Cardiac septum (tissue), 1 donor: ENCODE measurements at places on chromosomes 12 and 14. TPM values are rescaled to one million over a fixed set of nuclear protein-coding genes. Genes with fewer than 3 reads are reported as not detected.

The PRPH gene
- total RNA-seq: 0.38 TPM

The NOVA1 gene
- 4.4 TPM for total RNA-seq

GRCh38 chr12:3127832-3128231 is 50.7 kb downstream of the TSPAN9 start:
- DNase-seq: no peak

- no peak for DNase-seq
These were observed 81.9 kb downstream of the E2F7 start for GRCh38 chr12:76983420-76983819.

DNA sequence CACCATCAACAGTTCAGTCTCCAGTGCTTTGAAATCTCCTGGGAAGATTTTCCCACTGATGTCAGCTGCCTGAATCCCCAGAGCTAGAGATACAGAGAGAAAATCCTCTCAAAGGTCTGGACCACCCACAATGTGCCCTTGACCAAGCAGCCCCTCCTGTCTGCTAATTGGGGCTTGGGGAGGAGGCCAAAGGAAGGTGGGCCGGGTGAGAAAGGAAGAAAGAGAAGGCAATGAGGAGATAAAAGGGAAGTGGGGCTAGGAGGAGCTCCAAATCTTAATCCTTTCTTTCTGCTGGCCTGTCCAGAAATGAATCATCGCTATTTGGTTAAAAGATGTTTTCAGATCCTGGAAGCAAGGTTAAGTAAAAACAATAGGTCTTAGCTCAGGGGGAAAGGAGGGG is 322.9 kb downstream of the BCL11B start:
- peak; percentile 26 for DNase-seq

DNA sequence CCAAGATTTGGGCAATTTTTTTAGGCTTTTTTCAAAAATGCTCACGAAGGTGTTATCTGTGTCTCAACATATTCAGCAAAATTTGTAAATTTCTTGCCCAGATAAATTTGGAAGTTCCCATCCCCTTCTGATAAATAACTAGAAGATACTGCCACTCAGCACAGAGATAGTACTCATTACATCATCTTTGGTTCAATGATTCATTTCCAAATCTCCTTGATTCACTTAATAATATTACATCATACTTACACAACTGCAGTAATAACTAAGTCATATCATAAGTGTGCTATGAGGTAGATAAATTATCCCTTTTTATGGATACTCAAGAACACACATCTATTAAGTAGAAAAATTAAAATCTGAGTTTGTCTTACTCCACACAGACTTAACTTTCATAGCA is 89.4 kb downstream of the RPAP3 start:
- no peak for DNase-seq

GRCh38 chr12:64752833-64753238 is 6.4 kb downstream of the GNS start:
- no peak for DNase-seq

GRCh38 chr12:118319627-118320026 is 53.1 kb downstream of the TAOK3 start:
- no peak for DNase-seq

DNA sequence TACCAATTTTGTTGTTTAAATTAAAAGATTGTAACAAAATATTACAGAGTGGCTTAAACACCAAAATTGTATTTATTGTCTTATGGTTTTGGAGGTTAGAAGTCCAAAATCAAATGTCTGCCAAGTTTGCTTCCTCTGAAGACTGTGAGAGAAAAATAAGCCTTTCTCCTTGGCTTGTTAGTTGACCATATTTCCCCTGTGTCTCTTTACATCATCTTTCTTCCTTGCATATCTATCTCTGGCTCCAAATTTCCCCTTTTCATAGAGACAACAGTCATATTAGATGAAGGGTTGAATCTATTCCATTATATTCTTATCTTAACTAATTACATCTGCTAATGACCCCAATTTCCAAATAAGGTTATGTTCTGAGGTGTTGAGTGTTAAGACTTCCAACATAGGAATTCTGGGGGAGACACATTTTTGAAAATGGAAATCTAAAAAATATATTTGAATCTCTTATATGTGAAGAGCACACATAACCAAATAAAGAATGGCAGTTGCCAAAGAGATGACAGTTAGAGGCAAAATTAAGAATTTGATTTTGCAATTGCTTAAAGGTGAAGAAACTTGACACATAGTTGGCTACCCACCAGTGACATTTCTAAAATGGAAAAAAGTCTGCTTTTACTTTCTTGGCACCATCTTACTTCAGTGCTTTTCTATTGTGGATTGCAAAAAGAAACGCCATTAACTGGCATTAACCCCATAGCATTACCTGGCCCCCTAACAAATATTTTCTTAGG is 407.2 kb downstream of the FSCB start:
- no peak for DNase-seq

GRCh38 chr14:61866932-61867920 is 105.0 kb downstream of the SNAPC1 start:
- no peak for DNase-seq

- DNase-seq: no peak
These were observed 6.9 kb upstream of the DNM1L start for GRCh38 chr12:32671930-32672780.

DNA sequence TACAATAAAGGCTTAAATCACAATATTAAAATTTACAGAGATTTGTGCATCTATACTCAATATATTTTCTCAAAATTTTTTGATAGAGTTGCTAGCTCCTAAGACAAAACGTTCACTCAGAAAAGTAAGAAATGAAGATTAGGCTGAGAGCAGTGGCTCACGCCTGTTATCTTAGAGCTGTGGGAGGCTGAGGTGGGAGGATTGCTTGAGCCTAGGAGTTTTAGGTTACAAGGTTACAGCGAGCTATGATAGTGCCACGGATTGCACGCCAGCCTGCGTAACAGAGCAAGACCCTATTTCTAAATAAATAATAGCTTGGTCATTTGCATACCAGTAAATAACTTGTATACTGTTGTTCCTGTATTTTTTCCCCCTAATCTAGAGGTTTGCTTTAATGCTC is 35.0 kb upstream of the CFL2 start:
- DNase-seq: no peak

DNA sequence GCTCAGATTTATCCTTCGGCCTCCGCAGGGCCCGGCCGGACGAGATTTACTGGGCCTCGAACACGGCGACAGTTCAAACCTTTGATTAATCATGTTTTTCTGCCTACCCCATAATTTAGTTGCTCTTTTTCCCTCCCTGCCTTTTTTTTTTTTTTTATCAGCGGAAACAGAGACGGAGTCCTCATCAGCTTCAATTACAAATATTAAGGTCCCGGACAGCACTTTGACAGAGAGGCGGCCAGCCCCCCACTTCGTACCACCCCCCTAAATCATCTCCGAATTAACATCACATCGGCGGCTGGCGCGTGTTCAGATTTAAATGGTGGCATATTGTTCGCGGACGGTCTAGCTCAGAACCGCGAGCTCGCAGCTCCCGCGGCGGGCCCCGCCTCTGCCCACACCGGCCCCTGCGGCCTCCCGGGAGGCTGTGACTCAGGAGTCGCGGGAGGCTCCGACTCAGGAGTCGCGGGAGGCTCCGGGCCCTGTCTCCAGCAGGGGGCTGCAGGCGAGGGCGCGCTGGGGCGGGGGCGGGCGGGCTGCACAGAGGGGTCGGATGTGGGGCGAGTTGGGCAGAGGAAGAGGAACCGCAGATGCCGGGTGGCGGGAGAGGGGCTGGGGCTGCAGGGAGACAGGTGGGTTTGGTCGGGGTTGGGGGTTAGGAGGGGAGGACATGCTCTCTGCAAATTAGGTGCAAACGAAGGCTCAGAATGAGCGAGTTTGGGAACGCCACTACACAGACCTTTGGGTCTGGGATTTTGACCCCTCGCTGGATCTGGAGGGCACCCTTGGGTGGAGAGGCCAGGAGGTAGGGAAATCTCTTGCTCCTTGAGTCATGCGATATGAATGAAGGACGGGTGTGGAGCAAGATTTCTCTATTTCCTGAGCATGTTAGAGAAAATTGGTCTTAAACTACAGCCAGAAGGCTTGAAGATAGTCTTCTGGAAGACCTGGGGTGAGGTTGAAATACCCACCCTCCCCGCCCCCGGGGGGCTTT is 19.6 kb upstream of the ATP5MC2 start:
- DNase-seq: no peak

DNA sequence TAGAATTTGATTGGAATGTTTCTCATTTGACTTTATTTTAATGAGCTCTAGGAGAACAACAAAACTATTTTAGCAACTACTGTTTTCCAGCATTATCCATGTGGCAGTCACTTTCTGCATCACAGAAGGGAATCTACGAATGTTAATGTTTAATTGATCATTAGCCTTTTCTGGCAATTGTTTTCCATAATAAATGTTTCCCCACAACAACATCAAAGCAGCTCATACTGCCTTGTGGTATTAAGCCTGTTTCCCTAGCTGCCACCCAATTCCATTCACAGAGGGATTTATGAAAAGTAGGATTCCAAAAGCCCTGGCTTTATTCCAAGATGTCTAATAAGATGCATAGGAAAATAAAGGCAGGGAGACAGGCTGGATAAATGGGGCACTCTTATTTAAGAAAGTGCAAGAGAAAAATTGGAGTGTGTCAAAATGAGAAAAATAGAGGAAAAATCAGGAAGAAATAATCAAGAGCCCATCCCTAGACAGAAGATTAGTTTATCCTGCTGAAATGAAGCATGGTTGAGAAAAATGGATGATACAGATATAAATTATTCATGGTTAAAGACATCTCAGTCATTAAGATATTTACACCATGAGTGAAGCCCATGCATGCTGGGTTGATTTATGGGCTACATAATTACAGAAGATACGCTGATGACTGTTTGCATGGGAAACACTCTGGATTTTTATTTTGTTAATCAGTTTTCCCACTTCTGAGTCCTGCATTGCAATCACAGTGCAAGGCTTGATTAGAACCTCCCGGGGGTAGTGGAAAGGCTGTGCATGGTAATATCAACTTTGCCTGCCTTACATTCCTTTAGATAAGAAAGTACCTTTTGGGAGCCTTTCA is 180.3 kb downstream of the HELB start:
- no peak for DNase-seq

GRCh38 chr12:103748002-103748401 is 93.0 kb downstream of the NT5DC3 start:
- DNase-seq: no peak

The INHBC gene
- total RNA-seq: not detected

DNA sequence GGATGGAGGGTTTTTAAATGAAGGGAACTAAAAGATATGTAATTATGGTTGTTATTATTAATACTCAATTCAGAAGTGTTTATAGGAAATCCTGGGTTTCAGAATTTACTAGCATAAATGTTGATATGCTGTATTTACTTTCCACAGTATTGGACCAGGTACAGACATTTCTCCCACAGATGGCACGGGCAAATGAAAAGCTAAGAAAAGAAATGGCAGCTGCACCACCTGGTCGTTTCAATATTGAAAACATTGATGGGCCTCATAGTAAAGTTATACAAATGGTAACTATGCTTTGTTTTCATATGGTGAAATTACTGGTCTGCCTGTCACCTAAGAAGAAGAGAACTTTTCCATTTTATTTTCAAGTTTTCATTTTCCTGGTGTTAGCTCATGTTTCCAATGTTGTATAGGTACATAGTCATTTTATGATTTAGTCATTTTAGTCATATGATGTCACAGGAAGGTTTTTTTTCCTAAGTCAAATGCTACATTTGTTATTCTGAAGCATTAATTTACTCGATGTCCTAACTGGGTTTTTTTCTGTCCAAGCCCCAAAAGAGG is 5.5 kb downstream of the NOPCHAP1 start:
- DNase-seq: no peak

The KLRC4 gene
- total RNA-seq: not detected

GRCh38 chr14:106845286-106846087 is 1319.1 kb downstream of the TMEM121 start:
- no peak for DNase-seq

The RBP5 gene
- total RNA-seq: 0.62 TPM

DNA sequence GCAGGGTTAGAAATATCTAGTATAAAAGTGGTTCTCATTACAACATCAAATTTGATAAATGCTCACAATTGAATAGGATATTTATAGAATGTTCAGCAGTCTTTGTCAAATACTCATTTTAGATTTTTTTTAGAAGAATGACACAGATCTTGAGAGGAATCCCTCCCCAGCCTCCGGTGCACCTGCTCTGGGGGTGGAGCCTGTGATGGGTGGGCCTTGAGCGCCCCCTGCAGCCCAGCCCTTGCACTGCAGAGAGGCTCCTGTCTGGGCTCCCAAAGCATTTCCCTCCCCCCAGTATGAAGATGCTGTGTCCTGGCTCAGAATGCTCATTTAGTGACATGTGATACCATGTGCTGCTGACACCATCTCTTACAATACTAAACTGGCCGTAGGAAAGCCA is 792.3 kb downstream of the TMEM121 start:
- no peak for DNase-seq

The SLCO1B1 gene
- 0.24 TPM for total RNA-seq

The PLEKHG3 gene
- 22.5 TPM for total RNA-seq

The PGF gene
- total RNA-seq: 9.4 TPM

DNA sequence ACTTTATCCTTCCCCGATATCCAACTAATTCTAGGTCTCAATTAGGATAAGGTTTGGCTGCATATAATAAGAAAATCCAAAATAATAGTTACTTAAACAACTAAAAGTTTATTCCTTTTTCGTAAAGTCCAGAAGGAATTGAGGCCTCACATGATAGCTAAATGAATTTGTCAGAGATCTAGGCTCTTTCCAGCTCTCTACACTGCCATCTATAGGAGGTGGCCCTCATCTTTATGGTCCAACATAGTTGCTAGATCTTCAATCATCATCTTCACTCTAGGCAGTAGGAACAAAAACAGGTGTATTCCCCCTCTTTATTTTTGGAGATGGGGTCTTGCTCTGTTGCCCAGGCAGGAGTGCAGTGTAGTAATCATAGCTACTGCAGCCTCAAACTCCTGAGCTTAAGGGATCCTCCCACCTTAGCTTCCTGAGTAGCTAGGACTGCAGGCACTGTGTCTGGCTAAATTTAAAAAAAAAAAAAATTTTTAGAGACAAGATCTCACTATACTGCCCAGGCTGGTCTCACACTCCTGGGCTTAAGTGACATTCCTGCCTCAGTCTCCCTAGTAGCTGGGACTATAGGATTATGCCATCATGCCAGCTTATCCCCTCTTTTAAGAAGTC is 46.5 kb upstream of the SAV1 start:
- DNase-seq: no peak

The CSRNP2 gene
- total RNA-seq: 30.1 TPM

DNA sequence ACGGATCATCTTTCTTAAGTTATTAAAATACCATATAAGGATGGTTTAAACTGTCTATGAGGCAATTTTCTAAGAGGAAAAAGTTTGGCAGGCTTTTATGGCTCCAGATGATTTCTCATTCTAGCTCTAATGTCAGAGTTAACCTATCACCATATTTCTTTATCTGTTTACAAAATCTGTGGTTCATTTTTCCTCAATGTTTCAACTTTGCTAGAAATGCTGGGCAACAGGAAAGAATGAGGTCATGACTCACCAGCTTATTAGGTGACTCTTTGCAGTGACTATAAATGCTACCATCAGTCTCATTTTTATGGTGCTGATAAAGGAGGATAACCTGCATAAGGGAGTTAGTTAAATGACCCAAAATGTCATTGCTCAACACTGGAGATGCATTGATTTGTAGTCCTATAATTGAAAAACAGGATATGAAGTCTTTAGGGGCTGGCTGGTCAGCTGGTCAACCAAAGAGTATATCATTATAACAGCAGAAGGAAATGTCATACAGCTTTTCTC is 45.3 kb upstream of the RAP1B start:
- DNase-seq: no peak

The AQP5 gene
- total RNA-seq: not detected
